ENCODE measurements at places on chromosomes 7 and 10.

DNA sequence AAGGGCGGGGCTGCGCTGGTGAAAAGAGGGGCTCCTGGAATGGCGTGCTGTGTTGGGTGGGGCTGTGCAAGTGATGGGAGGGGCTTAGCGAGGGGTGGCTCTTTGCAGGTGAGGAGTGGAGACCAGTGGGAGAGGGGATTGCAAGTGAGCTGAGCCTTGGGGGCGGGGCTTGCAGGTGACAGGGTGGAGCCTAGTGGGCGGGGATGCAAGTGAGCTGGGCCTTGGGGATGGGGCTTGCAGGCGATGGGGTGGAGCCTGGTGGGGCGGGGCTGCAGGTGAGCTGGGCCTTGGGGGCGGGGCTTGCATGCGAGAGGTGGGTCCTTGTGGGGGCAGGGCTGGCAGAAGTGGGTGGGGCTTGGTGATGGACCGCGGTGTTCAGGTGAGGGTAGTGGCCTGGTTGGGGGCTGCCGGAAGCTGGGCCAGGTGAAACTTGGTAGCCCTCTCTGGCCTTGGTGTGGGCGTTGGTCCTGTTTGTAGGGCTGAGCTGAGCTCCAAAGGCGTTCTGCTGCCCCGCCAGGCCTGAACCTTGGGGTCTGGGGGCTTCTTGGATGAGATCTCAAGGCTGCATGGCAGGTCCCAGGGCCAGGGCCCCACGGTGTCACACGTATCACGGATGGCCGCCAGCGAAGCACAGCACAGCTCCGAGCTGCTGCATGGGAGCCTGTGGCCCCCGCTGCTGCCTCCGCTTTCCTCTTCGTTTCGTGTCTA lies 743 bp upstream of the PITRM1 start:
- peak; percentile 100 for DNase-seq

DNA sequence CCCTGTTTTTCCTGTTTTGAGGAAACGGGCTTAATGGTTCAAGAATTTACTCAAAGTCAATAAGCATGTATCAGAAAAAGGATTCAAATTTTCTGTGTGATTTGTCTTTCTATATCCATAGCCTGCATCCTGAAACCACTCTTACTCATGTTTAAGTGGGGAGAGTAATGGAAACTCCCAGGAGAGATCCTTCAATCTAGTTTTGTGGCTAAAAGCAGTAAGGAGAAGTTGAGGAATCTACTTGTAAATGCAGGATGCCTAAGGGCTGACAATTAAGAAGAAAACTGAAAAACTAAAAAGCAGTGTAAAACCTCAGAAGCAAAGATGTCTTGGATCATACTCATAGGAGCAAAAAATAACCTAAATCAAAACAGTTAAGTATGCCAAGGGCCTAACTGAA lies 68.1 kb upstream of the GRID1 start:
- DNase-seq: no peak

- DNase-seq: no peak
These were observed 34.1 kb upstream of the RET start for GRCh38 chr10:43042503-43043341.

DNA sequence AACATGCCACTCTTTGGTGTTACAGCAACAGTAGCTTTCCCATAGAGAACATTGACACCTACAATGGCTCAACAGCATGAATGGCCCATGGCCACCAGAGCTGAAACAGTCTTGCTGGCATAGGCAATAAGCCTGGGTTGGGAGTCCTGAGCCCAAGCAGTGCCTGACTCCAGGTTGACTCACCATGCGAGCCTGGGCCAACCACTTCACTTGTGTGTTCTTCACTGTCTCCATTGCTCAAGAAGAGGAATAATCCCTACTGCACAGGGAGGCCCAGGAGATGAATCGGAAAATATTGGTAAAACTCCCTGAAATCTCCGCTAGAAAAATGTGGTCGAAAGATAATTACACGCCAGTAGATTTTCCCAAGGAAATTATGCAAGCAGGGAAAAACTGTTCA lies 89.2 kb upstream of the INHBA start:
- no peak for DNase-seq

- DNase-seq: no peak
These were observed 11.3 kb upstream of the MRPS24 start for GRCh38 chr7:43880596-43880995.

DNA sequence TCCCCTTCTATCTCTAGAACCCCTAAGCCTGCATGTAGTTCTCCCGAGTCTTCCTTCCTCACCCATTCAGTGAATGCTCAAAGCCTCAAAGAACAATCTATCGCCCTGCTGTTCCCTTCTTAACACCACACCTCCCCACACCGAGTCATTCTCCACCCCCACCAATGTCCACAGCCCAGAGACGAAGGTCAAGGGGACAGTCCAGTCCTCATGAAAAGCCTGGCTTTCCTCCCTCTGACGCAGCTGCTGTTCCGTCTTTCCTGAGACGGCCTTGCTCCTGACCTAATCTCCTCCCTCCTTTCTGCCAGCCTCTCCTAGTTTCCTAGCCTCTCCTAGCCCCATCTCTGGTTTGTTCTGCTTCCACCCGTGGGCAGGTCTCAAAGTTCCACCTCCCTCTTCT lies 9.2 kb downstream of the MOSPD3 start:
- no peak for DNase-seq

DNA sequence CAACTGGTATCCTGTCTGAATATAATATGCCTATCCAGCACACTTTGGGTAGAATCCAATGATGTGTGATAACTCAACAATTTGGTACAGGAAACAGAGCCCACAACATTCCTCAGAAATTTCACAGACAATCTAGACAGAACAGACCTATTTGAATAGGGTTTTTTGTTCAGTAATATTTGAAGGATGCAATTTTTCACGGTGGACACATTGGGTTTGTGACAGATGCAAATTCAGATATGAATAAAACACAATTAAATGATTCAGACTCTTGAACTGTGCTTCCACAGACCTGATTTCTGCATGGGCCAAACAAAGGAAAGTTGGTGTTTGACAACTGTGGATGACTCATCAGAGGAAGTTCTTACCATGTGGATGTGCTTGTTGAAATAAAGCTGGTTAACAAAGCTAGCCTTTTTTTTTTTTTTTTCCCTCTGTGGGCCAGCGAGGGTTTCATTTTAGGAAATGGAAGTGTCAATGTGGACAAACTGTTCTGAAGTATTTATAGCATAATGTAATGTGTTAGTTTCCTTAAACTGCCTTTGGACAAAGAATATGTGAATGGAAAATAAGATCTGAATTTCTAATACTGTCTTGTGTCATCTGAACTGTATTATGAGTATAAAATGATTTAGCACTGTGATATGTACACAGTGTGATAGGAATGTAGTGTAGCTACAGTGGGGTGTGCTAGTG lies 43.2 kb upstream of the FAM133B start:
- no peak for DNase-seq

- DNase-seq: no peak
These were observed 125.3 kb downstream of the RAB11FIP2 start for GRCh38 chr10:117921421-117921820.

GRCh38 chr10:71641986-71642385 lies 77.6 kb downstream of the C10orf105 start:
- no peak for DNase-seq

DNA sequence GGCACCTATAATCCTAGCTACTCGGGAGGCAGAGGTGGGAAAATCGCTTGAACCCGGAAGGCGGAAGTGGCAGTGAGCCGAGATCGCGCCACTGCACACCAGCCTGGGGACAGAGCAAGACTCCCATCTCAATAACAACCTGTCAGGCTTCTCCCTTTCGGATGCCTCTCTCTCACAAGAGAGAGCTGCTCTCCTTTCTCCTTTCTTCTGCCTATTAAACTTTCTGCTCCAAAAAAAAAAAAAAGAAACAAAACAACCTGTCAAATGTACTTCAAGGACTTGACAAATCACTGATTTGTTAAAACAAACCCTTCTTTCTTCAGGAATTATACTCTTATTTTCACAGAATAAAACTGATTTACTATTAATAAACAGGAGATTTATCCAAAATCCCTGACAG lies 3.6 kb downstream of the PSAP start:
- no peak for DNase-seq

DNA sequence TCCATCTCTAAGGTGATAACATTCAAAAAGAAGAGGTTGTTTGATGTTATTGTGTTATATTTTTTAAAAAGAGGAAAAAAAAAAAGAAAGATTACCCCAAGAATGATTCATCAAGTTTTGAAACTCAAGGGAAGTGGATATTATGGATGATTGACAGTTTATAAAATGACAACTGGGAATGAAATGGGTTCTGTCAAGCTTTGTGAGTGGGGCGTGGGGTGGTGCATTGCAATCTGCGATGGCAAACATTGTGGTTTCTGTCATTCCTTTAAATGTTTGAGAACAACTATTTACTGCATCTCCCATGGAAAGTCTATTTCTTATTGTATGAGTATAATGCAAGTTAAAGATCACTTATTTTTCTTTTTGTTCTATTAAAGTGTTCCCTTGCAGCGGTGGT lies 297.0 kb downstream of the CCDC3 start:
- DNase-seq: no peak

- DNase-seq: no peak
These were observed 714.1 kb downstream of the PARD3 start for GRCh38 chr10:34101001-34101400.

- no peak for DNase-seq
These were observed 177.2 kb downstream of the JAZF1 start for GRCh38 chr7:28003408-28003807.

GRCh38 chr7:107262857-107263256 lies 94.1 kb downstream of the HBP1 start:
- no peak for DNase-seq

DNA sequence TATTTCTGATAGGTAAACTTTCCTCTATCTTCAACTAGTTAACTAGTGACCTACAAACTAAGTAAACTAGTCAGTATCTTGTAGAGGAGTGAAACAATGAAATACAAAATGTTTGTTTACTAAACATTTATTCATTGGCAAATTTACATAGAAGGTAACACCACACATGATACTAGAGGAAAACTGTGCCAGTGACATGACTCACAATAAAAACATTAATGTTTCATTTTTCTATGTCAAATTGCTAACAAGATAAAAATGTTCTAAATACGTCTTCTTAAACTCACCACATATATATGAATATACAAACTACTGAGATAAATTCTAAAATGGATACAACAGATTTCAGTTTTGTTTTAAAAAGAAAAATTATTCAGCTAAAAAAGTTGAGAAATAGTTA lies 471.3 kb downstream of the PARD3 start:
- no peak for DNase-seq

GRCh38 chr7:42945821-42946626 lies 13.8 kb downstream of the MRPL32 start:
- no peak for DNase-seq

- DNase-seq: no peak
These were observed 694.1 kb downstream of the ANKRD7 start for GRCh38 chr7:118918556-118918955.

DNA sequence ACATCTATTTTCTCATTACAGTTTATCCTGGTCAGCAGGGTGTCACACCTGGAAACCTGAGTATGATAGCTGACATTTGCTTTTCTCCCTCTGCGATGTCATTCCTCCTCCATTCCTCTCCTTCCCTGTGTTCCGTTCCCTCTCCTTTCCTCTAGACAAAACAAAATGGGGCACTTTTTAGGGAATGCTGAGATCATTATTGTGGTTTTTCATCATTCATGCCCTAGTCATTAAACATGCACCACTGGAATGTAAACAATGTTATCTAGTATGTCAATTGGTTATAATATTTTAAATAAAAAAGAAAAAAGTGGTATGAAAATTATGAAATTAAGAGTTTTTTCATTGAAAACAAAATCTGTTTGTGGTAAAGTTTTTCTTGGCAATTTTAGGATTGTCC lies 132.6 kb downstream of the MAPK8 start:
- no peak for DNase-seq

DNA sequence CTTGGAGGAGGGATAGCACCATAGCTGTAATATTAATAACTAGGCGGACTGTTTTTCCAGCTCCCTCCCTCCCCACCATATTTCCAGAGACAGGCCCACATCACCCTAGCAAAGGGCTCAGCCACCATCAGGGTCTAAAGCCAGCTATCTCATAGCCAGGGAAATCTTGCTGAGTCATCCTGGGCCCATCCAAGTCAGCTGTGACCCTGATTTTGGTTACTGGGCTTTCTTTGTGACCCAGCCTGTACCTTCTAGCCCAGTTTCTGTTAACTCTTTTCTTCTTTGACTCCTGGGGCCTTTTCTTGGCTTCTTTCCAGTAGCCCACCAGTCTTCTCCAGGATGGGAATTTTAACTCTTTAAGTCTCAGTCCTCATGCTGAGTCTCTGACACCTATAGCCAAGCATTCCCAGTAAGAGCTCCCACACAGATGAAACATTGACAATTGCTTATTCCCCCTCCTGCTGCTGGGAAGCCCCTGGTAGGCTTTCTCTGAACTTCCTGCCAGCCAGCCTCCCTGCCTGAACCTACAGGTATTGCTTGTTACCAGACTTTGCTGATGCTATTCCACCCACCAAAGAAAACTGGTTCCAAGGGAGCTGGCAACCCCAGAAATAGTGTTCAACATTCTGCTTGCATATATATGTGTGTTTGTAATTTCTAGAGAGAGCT lies 34.8 kb upstream of the ADO start:
- DNase-seq: no peak

DNA sequence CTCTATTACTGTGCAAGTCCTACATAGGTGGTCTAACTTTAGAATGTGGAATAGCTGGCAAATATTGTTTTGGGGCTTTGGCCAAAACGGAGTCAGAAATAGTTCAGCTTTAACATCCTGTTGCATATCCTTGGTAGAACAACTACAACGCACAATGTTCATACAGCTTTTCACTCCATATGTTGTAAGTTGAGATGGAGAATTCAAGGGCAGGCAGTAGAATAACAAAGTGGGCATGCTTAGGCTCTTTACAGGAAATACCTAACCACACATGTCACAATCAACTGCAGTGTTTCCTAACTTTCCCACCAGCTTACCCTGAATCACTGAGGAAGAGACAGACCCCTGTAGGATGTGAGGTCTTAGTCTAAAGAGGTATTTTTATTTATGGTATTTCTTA lies 122.3 kb downstream of the PPP1R3A start:
- DNase-seq: no peak

DNA sequence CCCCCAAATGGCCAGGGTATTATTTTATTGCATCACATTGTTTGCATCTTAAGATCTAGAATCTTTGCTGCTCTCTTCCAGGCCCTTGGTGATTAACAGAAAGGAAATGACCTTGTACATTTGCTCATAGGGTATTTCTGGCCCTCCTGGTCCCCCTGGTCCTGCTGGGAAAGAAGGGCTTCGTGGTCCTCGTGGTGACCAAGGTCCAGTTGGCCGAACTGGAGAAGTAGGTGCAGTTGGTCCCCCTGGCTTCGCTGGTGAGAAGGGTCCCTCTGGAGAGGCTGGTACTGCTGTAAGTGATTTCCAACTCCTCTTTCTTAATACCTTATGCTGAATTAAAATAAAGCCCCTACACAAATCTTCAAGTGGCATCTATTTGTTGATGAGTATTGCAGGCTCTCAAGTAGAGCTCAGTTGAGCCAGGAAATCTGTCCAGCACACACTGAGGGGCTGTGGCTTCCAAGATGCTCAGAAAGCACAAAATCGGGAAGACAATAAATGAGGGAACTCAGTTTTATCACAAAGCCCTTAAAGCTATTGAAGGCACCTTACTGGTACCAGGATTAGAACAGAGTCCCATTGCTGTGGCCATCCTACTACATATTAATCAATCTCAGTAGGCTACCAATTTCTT lies 28.2 kb downstream of the COL1A2 start:
- DNase-seq: no peak

All from NCI-H1436 (cell line).